ENCODE measurements at places on chromosomes 7 and 10.

DNA sequence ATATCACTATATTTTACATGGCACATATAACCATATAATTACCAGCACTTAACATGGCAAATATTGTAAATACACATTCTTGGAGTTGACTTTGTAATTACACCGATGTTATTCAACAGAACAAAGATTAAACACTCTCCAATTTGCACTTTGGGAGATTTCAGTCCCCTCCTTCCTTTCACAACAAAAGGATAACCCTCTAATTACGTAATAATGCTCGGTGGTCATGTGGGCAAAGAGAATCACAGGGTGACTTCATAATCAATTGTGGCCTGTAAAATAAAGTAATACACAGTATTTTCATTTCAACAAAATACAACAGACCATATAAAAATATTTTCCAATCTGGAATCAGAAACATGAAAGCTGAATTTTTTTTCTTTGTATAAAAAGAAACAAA lies 73.2 kb downstream of the RHOBTB1 start:
- DNase-seq, result no peak

DNA sequence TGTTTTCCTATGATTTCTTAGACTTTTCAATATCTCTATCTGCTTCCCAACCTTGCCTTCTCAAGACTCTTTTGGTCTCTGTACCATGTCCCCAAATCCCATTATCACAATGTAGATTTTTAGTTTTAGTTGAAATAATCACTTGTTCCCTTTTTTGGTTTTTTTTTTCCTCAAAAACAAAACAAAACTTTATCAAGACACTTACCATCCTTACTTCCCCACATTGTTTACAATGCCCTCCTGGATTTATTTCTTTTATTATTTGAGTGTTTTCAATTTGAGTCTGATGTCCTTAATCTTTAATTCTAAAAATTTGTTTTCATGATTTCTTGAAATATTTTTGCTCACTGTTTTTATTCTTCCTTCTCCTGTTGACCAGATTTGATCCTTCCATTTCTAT lies 112.6 kb downstream of the CPED1 start:
- no peak for DNase-seq

DNA sequence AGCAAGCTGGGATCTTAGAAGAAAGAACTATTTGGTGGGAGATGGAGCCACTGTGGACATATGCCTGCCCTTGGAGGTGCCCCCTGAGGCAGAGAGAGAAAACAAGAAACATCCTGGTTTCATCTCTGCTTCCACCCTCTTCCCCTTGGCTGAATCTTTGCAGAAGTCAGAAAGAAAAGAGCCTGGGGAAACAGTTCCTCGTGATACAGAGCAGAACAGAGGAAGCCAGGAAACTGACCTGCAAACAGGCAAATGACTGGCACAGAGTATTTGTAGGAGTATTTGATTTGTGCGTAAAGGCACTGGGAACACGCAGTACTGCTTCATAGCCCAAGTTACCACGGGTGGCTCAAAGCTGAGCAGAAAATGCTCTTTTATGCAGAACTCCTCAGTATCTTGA lies 7.0 kb upstream of the KEL start:
- no peak for DNase-seq

- no peak for DNase-seq
These were observed 36.2 kb downstream of the WASL start for GRCh38 chr7:123712619-123713018.

DNA sequence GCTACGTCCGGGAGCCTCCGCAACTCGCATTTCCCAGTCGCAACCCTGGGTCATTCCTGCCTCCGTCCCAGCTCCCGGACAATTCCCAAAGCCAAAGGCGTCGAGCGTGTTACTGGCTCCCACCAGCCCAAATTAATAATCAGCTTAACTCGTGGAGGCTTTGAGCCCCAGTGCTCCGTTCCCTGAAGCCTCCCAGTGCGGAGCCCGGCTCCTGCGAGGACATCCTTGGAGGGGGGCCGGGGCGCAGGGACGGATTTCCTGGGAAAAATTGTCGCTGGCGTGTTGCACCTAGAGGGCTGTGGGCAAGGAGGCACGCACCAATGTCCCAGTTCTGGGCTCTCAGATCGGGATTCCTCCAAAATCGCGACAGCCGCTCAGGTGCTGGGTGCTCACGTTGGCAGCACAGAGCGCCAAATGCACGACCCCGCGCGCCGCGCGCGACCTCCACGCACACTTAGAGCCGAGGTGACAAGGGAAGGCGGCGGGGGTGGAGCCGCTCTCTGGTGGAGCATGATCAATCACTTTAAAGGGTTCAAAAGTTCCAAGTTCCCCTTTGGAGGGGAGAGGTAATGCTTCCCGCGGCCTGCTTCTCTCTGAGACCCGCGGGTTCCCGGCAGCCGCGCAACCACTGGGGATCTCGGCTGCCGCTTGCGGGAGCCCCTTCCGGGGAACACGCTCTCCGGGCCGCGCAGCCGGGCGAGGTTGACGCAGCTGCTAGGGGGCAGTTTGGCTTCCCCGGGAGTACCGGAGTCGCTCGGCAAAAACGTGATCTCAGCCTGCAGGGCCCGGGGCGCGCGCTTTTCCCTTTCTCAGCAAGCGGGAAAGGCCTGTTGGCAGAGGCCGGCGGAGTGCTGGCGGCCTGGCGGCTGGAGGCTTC lies 25.5 kb downstream of the SKIDA1 start:
- DNase-seq, result peak; percentile 82

GRCh38 chr10:26214004-26214403 lies 2.6 kb upstream of the GAD2 start:
- no peak for DNase-seq

DNA sequence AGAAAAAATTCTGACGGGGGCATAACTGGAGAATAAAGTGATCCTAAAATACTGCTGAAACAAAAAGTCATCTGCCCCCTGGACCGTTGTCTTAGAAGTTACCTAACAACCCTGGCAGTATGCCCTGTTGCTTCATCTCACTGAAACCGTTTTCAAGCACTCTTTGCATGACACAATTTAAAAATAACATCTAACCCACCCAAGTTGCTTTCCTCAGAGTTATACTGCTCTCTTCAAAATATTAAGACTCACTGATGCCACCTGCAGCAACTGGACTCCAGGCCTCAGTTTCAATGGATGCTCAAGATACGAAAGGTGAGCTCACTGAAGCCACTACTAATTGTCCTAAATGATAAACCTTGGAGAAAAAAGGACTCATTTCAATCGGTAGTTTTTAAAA lies 57.4 kb downstream of the CDK6 start:
- DNase-seq, result no peak

- no peak for DNase-seq
These were observed 22.4 kb downstream of the ADCYAP1R1 start for GRCh38 chr7:31074403-31075085.

DNA sequence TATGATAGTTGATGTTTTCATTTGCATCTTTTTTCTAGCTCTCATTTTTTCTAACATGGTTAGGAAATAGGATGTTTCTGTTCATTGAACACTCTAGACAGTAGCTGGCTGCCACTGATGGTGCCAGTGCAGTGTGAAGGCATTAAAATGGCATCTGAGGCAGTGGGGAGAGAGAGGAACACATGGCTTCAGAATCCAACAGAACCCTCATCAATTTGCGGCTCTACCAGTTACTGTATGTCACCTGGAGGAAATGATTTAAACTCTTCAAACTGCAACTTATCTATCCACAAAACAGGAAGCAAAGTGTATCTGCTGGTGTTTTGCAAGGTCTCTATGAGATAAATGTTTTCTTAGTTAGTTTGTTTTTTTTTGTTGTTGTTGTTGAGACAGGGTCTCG lies 305.2 kb upstream of the PRKCQ start:
- DNase-seq, result no peak

DNA sequence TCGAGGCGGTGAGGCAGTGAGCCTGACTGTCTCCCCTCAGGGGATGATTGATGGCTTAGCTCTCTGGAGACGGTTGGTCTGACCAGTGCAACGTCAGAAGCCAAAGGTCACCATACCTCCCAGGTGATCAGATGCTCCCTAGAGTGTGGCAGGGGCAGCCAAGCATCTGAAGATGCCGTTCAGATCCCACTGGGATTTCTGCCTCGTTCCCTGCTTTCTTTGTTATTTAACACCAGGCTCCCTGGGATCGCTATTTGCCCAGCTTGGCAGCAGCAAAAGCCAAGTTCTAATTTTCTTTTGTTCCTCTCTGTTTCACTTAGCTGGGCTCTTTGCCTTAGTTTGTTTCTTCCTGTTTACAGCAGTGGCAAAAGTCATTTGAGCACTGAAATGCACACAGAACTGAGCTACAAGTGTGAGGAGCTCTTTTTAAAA lies 53.5 kb upstream of the SVIL start:
- DNase-seq, result peak; percentile 66

GRCh38 chr10:61902445-61903220 lies 1.1 kb downstream of the ARID5B start:
- DNase-seq, result no peak
